ENCODE measurements at places on chromosomes 12 and 14.

DNA sequence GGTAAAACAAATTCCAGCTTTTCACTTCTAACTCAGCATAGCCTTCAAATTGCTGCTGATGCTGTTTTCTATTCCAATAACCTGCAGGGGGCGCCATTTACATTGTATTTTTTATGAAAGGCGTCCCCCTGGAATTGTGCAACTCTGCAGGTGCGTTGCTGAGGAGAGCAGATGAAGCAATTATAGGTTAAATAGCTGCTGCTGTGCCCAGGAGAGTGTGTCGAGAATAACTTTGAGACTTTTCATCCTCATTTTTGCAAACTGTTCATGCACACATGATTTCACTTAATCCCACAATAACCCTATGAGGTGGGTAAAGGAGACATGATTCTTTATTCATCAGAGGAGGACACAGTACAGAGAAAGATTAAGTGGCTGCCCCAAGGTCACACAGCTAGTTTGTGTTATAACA is 75.7 kb downstream of the MYRFL start:
- DNase-seq: no peak

DNA sequence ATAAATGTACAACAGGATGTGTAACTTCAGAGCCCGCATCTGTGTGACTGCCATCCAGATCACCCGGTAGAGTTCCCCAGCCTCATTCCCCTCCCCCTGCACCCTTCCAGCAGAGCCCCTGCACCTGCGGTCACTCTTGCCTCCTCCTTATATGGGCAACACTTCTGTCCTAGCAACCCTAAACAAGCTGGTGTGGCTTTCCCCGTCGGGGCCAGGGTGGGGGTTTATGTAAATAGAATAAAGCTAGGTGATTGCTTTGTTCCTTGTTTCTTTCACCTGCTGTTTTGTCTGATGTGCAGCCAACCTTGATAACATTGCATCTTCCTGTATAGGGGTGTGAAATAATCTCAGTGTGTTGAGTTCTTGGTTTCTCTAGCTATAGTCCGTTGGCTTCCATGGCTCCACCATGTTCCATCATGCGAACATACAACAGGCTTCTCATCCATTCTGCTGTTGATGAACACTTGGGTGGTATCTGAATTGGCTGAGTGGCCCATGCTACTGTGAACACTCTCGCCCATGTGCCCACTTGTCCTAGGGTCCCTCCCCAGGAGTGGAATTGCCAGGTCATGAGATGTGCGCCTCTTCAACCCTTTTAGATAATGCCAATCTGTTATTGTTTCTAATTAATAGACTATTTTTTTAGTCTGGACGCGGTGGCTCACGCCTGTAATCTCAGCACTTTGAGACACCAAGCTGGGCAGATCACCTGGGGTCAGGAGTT is 102.2 kb downstream of the KIF26A start:
- no peak for DNase-seq

- DNase-seq: no peak
These were observed 256.2 kb downstream of the BCL11B start for GRCh38 chr14:99015833-99016232.

GRCh38 chr12:105921872-105922669 is 216.7 kb downstream of the NUAK1 start:
- no peak for DNase-seq

- no peak for DNase-seq
These were observed 245.5 kb downstream of the BCL11B start for GRCh38 chr14:99026471-99026870.

DNA sequence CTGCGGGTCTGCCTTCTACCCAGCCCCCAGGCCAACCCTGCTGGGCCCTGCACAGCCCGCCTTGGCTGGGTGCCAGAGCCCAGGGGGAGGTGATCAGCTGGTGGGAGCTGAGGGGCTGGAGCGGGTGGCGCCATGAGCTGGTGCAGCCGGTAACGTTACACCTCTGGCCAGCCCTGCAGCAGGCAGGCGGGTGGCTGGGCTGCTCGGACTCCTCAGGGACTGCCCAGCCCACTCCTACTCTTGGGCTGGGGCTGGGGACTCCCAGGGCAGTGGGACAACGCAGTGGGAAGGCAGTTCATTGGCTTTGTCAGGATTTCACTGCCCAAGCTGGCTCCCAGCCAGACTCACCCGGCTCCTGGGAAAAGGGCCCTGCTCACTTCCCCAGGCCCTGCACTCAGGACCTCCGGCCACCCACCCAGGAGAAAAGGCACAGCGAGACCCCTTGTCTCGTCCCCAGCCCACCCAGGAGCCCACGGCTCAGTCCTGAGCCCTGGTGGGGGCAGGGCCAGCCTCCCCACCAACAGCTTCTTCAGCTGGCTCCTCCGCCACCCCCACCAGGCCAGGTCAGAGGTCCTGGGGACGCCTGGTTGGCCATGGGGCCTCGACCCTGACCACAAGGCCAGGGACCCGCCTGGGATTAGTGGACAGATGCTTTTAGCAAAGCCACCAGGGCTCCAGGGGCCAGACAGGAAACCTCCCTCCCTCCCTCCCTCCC is 1.0 kb downstream of the PGF start:
- DNase-seq: no peak

GRCh38 chr14:53715193-53715721 is 241.4 kb downstream of the BMP4 start:
- DNase-seq: no peak

- DNase-seq: no peak
These were observed 2.1 kb upstream of the AKAP5 start for GRCh38 chr14:64463195-64463594.

DNA sequence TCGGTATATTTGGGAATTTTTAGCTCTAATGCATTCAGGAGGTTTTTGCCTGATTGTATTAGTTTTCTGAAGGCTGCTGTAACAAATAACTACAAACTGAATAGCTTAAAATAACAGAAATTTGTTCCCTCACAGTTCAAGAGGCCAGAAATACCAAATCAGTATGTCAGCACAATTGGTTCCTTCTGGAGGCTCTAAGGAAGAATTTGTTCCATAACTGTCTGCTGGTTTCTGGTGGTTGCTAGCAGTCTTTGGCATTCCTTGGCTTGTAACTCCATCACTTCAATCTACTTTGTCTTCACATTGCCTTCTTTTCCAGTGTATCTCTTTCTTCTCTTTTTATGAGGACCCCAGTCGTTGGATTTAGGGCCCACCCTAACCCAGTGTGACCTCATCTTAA is 21.3 kb downstream of the TMTC3 start:
- DNase-seq: no peak

DNA sequence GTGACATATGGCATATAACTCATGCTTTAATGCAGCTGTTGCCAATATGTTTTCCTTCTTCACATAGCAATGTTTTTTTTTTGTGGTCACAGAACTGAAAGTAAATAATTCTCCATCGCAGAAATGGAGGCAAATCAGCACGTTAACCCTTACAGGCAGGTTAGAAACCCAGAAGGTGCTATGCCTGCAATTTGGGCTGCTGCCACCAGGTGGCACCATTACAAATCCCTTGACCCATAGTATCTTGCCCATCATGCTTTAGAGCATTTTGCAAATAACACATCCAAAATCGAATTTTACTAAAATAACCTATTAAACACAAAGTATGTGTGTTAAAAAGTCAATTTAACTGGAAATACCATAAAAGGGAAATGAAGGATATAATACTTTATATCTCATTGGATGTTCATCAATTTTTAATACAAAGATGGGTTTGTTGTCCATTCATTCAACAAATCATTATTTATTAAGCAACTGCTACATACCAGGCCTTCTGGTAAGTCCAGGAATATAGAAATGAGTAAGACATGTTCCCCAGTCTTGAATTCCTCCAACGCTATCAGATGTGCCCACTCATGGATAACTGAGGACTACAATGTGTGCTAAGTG is 340.1 kb downstream of the GLT1D1 start:
- no peak for DNase-seq

GRCh38 chr14:94775871-94776210 is 5.9 kb upstream of the GSC start:
- no peak for DNase-seq

- DNase-seq: no peak
These were observed 31.5 kb upstream of the ANO6 start for GRCh38 chr12:45184147-45184963.

- DNase-seq: no peak
These were observed 708 bp upstream of the ZBTB42 start for GRCh38 chr14:104800015-104800770.

- DNase-seq: no peak
These were observed 1133.0 kb downstream of the VRK1 start for GRCh38 chr14:97930166-97930565.

DNA sequence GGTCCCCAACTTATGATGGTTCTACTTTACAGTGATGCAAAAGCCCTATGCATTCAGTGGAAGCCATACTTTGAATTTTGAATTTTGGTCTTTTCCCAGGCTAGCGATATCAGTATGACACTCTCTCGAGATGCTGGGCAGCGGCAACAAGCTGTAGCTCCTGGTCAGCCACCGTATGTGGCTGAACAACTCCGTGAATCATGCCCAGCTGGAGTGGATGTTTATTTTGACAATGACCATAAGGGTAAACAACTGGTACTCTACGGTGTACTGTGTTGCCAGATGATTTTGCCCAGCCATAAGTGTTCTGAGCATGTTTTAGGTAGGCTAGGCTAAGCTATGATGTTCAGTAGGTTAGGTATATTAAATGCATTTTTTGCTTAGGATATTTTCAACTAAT is 8.2 kb upstream of the ZNF410 start:
- no peak for DNase-seq

GRCh38 chr12:4112290-4112689 is 161.3 kb upstream of the CCND2 start:
- no peak for DNase-seq

DNA sequence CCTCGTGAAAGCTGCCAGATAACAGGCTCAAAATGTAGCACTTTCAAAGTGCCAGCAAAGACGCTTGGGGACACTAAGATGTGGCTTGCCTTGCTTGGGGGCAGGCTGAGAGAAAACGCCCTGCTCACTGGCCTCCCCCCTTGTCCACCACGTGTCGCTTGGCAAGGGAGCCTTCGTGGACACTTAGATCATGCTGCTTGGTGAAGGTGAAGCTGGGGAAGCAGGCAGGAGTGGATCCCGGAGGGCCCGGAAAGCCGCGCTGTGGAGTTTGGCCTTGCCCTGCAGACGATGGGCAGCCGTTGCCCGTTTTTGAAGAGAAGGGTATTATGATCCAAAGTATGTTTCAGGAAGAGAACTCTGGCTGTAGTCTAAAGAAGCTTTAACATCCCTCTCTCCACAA is 53.4 kb upstream of the BDKRB2 start:
- DNase-seq: no peak

GRCh38 chr14:22540293-22540692 is 48.7 kb downstream of the DAD1 start:
- no peak for DNase-seq

- no peak for DNase-seq
These were observed 127.8 kb downstream of the ANO2 start for GRCh38 chr12:5817246-5817645.

GRCh38 chr12:80862531-80862930 is 75.2 kb downstream of the LIN7A start:
- no peak for DNase-seq

GRCh38 chr12:108921946-108922345 is 42.1 kb downstream of the DAO start:
- DNase-seq: no peak

DNA sequence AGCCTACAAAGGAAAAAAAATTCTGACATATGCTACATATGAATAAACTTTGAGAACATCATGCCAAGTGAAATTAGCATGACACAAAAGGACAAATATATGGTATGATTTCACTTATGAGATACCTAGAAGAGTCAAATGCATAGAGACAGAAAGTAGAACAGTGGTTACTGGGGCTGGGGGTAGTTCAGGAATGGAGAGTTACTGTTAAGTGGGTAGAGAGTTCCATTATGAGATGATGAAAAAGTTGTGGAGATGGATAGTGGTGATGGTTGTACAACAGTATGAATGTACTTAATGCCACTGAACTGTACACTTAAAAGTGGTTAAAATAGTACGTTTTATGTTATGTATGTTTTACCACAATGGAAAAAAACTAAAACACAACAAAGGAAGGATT is 92.3 kb downstream of the SCAF11 start:
- no peak for DNase-seq

DNA sequence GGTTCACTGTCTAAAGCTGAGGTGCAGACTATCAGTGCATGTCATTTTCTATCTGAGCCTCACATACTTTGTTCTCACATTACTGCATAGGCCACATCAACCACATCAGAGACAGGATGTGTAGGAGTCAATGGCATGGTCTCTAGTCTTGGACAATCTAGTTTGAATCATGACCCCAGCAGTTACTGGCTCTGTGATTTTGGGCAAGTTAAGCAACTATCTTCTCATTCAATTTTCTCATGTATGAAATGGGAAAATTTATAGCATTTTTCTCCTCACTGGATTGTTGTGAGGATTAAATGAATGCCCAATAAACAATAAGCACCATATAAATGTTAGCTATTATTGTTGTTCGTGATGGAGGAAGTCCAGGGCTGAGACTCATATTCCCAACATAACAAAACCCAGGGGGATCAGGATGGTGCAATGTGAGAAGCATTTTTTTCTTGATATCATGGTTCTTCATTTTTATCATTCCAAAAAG is 432.6 kb downstream of the LRIG3 start:
- no peak for DNase-seq

DNA sequence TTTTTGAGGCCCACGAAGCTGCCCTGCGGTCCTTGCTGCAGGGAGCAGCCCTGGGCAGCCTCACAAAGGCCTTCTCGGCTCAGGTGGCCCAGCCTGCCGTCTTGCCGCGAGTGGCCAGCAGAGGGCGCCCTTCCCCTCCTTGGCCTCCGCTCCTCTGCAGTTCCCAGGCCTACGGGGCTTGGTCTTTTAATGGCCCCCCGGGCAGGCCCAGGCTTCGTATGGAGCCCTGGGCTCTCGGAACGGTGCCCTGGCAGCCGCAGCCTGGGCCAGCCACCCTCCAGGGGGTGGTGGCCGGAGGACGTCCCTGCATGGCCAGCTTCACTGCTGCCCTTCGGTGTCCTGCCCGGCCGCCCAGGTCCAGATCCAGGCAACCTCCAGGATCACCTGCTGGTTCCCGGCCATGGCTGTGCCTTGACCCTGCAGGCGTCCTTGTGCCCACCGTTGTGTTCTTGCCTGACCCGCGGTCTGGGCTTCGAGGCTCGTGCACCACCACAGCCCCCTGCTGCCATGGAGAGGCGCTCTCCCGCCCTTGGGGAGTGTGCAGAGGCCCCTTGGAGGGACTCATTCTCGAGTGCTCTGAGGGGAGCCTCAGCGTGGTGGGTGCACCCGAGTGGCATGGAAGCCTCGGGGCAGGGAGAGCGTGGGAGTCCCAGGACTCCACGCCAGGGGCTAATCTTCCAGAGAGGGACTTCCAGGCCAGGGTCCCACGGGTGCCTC is 9.4 kb downstream of the ASPG start:
- no peak for DNase-seq

- DNase-seq: no peak
These were observed 330.0 kb downstream of the RERGL start for GRCh38 chr12:17759982-17760381.
